NCI-H2029 (cell line): ENCODE measurements at places on chromosomes 7 and 10.

DNA sequence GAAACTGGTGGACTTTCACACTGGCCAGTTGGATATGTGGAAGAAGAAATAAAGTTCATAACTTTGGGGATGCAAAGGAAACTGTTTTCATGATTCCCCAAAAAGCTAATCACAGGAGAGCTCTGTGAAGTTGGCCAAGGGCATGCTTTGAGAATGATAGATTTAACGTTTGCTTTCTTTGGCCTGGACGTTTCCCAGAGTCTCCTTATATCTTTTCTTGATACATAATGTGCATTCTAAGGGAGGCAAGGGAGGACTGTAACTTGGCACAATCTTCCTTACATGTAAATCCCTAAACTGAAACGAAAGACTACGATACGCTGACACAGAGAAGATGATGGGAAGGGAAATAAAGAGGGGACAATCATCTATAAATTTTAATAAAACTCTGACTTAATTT is 176.5 kb upstream of the INHBA start:
- no peak for DNase-seq

DNA sequence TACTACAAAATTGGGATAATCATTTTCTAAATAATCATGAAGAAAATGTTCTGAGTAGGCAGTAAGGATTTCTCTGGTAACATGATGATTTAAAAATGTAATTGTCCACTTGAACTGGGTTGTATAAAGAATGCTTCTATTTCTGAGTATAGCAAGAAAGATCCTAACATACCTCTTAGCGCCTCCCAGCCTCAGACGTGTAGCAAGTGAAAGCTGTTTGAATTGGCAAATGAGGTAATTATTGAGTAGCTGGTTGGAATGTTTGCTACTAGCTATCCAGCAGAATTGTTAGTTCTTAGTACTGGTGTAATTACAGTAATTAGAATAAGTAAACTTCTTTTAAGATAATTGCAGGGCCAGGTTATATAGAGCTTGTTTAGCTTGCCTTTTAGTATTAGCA is 47.9 kb downstream of the SEPTIN7 start:
- DNase-seq = no peak

DNA sequence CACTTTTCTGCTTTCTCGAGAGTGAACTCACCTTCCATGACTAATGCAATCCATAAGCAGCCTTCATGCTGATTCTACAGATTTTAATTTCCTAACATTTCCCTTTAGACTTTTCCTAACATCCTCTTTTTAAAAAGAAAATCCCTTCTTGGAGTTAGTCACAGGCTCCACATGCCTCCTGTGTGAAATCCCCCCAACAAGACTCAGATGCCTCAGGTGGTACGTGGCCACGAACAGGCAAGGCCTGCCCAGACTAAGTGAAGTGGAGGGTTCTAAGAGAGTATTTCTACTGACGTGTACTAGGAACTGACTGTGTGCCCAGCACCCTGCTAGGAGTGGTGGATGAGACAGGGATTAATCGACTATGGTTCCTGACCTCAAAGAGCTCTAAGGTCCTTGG is 125.9 kb upstream of the HPS1 start:
- no peak for DNase-seq

GRCh38 chr7:50531401-50531911 is 33.7 kb downstream of the DDC start:
- peak; percentile 48 for DNase-seq

GRCh38 chr10:78199759-78200158 is 166.1 kb downstream of the RPS24 start:
- DNase-seq = peak; percentile 46

GRCh38 chr7:129386506-129386905 is 47.7 kb upstream of the STRIP2 start:
- no peak for DNase-seq

- no peak for DNase-seq
Measured at GRCh38 chr10:79139124-79139835, 70.5 kb downstream of the ZMIZ1 start.

- DNase-seq = no peak
Measured at GRCh38 chr7:156963472-156963871, 14.0 kb downstream of the NOM1 start.

DNA sequence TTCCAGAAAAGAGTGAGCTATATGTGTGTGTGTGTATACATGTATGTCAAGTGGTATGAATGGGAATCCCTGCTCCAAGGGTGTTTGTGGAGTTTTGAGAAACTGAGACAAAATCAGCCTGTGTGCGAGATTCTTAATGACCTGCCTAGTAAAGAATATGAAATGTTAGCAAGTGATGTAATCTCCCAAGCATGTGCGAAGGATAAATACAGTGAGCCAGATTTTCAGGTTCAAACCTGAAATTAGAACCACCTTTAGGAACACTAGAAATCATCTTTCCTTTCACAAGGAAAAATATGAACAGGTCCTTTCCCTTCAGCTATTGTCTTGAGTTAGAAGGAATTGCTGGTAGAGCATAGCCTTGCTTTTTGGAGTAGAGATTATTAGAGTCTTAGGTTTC is 457.6 kb downstream of the LRMDA start:
- DNase-seq = no peak

DNA sequence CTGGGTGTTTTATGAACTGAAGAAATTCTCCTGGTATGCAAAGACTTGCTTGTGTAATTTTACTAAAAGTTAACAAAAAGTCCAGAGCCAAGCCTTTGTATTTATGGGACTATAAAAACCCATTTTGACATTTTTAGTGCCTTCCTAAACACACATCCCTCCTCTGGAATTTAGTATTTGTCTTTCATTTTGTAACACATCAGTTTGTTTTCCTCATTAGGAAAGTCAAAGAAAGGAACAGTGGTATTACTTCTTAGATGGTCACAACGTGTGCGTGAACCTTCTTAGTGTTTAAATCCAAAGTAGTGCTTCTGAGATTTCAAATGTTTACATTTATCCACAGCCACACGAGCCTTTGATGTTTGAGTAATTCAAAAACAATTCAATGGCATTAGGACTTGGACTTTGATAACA is 103.2 kb upstream of the TMEM106B start:
- no peak for DNase-seq

DNA sequence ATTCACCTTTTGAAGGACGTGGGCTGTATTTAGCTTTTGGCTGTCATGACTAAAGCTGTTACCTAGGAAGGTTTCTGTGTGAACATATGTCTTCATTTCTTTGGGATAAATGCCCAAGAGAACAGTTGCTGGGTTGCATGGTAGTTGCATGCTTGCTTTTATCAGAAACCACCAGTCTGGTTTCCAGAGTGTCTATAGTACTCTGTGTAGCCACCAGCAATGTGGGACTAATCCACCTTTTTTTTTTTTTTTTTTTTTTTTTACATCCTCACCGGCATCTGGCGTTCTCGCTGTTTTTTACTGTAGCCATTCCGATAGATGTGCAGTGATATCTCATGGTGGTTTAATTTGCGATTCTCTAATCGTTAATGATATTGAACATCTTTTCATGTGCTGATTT is 297.8 kb downstream of the SDK1 start:
- no peak for DNase-seq

DNA sequence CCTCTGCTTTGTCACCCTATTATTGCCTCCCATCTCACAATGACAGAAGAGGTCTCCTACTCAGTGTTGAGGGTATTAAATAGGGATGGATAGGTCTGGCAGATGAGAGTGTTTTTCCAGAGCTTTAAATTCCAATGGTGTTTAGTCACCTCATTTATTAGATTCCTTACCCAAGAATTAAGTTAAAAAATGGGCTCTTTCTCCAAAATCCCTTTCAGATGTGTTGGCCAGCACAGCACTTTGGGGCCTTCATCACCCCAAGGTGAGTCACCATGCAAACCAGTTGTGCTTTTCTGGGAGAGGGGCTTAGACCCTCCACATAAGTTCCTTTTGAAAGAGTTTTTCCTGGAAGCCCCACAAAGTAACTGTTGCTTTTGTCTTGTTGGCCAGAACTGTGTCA is 78.4 kb downstream of the CYP26A1 start:
- DNase-seq = no peak

- no peak for DNase-seq
Measured at GRCh38 chr7:77866786-77867536, 68.4 kb downstream of the PHTF2 start.

DNA sequence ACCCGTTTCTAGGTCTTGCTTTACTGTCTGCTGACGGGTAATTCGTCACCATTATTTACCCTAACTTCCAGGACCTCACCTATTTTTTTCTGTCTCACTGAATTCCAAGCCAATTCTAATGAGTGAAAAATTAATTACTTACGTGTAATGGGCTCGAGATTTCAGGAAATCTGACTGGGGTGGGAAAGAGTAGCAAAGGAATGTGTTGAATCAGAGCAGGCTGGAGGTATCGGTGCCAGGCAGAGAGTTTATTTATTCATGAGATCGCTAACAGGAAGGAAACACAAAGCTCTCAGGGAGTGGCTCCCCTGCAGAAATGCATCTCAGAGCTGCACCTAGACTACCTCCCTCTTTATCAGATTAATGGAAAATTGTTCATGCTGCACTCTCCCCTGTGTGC is 4.0 kb upstream of the DIP2C start:
- no peak for DNase-seq
